Stimulated activated CD4-positive, alpha-beta T cell treated with anti-CD3 and anti-CD28 coated beads, TNF-alpha, amount 100 ng/mL, for 1 hour (primary cell): ENCODE measurements at places on chromosomes 7 and 10.

DNA sequence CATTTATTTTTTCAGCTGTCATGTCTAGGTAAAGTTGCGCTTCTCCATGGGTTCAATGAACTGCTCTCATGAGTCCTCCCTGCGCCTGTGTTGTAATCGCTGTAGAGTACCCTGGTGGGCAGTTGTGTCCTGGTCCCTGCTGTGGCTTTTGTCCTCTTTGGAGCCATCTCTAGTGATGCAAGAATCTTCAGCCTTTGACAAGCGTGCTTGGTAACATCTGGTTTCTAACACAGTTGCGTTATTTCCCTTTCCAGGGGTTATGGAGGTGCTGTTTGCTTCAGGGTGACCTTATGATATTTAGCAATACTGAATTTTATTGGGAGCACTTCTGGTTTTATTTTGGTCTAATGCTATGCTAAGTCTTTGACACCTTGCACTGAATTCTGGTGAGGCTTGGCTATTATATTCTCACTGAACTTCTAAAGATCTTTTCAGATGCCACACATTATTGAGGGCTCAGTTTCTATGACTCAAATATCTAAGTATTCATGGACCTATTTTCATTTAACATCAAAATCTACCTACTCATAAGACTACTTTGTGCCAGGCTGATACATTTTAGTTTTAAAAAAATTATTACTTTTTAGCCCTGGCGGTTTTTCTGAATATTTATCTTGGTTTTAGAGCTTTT is 88.6 kb downstream of the FANK1 start:
- no peak for DNase-seq

DNA sequence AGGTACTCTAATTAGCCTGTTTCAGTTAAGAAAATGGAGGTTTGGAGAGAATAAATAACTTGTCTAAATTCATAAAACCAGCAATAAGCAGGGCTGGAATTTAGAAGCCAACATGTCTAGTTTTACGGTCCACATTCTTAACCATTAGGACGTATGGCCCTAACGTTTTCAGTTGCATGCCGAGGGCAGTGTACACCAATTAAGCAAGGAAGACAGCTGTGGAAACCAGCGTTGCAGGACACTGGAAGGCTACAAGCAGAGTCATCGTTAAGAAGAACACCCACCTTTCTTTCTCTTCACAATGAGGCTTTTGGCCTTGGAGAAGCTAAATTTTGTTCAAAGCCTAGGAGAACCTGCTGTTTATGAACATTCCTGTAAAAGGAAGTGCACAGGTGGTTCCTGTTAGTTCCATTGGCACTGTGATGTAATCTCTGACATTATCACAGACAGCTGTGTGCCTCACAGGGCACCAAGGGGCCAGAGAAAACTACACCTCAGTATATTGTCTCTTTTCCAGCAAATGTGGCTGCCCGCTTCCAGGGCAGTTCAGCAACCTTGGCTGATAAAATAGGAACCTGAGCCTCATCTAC is 21.0 kb downstream of the MPP7 start:
- no peak for DNase-seq

GRCh38 chr7:99677013-99677647 is 2.7 kb downstream of the CYP3A5 start:
- no peak for DNase-seq

GRCh38 chr7:155545348-155545747 is 1.0 kb downstream of the CNPY1 start:
- no peak for DNase-seq

DNA sequence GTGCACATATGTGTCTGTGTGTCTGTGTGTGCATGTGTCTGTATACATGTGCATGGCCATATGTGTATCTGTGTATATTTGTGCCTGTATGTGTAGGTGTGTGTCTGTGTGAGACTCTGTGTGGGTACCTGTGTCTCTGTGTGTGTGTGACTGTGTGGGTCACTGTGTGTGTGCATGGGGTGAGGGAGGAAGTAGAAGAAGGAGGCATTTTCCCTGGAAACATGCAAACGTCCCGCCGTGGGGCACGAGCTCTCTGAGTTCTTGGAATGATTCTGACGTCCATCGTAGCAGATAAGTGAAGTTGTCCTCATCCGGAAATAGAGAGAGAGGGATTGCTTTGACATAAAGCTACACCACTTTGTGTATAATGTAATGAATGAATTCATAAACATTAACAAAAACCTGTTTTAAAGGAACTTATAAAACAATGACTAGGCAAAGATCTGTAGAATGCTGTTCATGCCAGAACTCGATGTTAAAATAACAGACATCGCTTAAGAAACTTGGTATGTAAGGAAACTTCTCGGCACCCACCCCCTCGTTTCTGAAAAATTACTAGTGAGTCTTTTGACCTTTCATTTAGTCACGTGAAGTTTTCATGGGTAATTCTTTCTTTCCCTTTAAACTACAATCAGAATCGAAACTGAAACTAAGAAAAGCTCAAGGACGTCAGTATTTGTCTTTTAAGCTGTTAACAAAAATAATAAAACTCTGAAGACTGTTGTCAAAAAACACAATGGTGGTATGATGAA is 43.6 kb upstream of the KLF6 start:
- no peak for DNase-seq

GRCh38 chr7:6317797-6318438 is 45.5 kb upstream of the CYTH3 start:
- no peak for DNase-seq

DNA sequence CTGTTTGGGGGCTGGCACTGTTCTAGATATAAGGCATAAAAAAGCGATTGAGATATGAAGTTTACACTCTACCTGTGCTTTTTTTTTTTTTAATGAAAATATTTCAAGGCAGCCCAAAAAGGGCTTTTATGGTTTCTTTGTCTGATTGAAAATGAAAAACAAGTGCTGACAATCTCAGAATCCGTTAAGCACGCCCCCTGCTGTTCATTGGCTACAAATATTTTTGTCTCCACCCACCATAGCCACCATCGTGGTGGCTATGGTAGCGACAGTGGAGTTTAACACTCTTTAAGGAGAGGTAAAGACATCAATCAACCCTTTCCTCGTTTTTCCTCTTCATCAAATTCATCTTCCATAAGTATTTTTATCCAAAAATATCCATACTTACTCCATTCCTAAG is 94.2 kb downstream of the CD36 start:
- DNase-seq, result no peak

DNA sequence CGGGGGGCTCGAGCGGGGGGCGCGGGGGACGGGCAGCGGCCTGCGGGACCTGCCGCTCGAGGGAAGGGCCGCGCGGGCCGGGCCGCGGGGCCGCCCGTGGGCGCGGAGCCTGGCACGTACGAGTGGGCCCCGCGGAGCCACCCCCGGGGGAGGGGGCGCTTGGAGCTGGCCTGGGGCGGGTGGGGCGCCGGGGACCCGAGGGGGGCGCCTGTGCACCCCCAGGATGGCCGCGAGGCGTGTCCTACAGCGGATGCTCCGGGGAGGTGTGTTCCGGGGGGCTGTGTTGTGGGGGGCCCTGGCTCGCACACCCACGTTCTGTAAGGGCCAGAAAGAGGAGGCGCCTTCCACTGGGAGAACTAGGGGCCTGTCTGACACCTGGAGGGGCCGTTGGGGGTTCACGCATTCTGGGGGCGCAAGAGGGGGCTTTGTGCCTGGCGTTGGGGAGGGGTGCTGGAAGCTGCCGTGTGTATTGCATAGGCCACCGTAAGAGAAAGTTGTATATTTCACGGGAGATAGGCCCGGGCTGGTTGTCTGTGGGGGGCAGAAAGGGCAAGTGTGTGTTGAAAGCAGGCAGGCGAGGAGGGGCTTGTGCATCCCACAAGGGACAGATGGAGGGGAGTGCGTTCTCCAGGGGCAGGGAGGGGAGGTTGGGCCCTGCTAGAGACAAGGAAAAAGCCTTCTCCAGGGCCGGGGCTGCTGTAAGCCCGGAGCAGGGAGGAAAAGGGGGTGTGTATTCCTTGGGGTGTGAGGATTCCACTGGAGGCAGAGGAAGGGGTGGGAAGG is 663 bp downstream of the VPS37D start:
- DNase-seq, result no peak

GRCh38 chr7:2575733-2576340 is 17.1 kb downstream of the IQCE start:
- no peak for DNase-seq

DNA sequence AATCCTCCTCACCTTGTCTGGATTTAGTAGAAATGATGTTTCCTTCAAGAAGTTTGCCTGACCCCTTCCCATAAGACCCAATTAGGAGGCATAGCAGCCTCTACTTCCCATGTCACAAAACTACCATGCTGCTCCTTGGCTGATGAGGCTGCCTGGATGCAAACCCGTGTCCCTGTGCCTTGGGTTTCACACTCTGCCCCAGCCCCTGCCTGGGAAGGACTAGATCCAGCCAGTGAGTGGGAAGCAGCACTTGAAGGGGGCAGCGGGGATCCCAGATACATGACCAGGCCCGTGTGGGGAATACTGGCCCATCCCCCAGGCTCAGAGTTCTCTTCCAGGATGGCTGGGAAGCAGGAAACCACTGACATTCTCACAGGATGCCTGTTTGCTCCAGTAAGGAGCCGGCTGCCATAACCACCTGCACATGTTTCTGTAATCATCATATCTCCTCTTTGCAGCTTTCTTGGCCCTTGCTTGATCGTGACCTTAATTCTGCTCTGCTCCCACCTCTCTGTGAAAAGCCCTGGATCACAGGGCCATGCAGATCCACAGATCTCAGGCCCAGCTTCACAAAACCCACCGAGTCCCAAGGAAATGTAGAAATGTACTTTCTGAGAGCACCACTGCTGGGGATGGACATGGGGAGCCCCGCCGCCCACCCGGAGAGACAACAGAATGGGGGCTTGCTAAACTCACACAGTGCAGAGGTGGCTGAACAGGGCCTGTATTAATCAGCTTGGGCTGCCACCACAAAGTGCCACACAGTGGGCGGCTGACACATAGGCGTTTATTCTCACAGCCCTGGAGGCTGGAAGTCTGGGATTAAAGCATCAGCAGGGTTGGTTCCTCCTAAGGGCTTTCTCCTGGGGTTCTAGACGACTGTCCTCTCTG is 287.8 kb upstream of the IGFBP3 start:
- DNase-seq, result no peak
